ENCODE measurements at places on chromosomes 2 and 18. TPM values are rescaled to one million over a fixed set of nuclear protein-coding genes. Genes with fewer than 3 reads are reported as not detected.

- no peak for DNase-seq
- no peaks in the 10 kb centered on the region for H3K27me3 ChIP-seq
- no peaks in the 10 kb centered on the region for H3K36me3 ChIP-seq
Observed at GRCh38 chr2:32237488-32237887, 27.2 kb downstream of the NLRC4 start.

GRCh38 chr2:98560256-98560771, 48.0 kb downstream of the COA5 start:
- H3K27me3 ChIP-seq, result no peaks in the 10 kb centered on the region
- peaks cover 5% of the 10 kb centered on the region for H3K4me1 ChIP-seq
- peak overlapping the region; percentile 13 for H3K27ac ChIP-seq

DNA sequence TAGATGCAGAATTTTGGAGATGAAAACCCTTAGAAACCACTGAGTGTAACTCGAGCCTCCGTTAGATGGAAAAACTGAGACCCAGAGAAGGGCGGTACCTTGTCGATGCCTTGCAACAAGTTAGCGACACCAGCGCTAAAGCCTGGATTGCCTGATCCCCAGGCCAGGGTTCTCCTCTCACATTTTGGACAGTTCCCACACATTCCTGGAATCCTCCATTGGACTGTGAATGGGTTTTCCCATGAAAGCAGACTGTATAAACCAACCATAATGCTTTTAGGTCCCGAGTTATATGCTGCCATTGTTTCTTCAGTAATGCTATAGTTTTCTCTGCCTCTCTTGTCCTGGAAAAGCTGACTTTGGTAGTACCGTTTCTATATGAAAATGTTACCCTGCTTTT, 37.1 kb upstream of the LPIN1 start:
- no peaks in the 10 kb centered on the region for H3K36me3 ChIP-seq
- no peaks in the 10 kb centered on the region for H3K27me3 ChIP-seq
- H3K4me1 ChIP-seq, result no peaks in the 10 kb centered on the region
- no peak overlapping the region for H3K4me3 ChIP-seq
- no peak for DNase-seq

DNA sequence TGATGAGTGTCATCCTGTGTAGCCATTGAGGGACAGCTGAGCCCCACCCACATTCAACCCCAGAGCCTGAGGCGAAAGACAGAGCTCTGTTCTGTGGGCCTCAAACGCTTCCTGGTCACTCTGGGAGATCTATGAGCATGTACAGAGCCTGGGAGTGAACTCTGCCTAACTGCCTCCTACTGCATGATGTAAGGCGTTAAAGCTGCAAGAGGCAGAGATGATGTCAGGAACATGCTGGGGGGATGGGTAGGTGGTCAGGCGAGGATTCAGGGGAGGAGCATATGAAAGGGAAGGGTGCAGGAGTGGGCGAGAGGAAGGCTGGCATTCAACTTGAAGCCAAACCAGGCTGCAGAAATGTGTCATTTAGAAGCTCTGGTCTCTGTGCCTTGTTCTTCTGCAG, 181.0 kb downstream of the TFCP2L1 start:
- H3K36me3 ChIP-seq, result no peaks in the 10 kb centered on the region
- H3K27me3 ChIP-seq, result no peaks in the 10 kb centered on the region
- H3K4me1 ChIP-seq, result no peaks in the 10 kb centered on the region
- DNase-seq, result no peak
- no peak overlapping the region for H3K27ac ChIP-seq
- no peak overlapping the region for H3K4me3 ChIP-seq

DNA sequence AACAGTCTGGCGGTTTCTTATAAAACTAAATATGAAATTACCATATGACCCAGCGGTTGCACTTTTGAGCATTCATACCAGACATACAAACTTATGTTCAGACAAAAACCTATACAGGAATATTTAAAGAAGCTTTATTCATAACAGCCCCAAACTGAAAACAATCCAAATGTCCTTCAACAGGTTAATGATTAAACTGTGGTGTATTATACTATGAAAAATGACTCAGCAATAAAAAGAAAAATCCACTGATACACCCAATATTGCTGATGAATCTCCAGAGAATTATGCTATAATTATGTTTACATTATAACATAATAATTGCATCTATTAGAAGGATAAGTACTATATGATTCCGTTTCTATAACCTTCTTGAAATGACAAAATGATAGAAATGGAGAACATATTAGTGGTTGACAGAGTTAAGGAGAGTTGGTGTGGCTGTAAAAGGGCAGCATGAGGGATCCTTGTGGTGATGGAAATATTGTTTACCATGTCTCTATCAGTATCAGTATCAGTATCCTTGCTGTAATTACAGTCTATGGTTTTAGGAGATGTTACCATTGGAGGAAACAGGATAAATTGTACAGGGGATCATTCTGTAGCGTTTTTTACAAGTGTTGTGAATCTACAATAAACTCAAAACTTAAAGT, 127.1 kb downstream of the DSC3 start:
- no peak for DNase-seq
- no peak overlapping the region for H3K27ac ChIP-seq
- H3K4me1 ChIP-seq, result no peaks in the 10 kb centered on the region
- H3K27me3 ChIP-seq, result no peaks in the 10 kb centered on the region

GRCh38 chr2:107334306-107334705, 448.3 kb upstream of the ST6GAL2 start:
- DNase-seq, result no peak
- H3K27me3 ChIP-seq, result no peaks in the 10 kb centered on the region
- H3K27ac ChIP-seq, result no peak overlapping the region
- no peak overlapping the region for H3K4me3 ChIP-seq
- no peaks in the 10 kb centered on the region for H3K36me3 ChIP-seq

PLEK gene
- 135 TPM for polyA plus RNA-seq

ARHGEF4 gene
- polyA plus RNA-seq, result 5.3 TPM

SPP2 gene
- not detected for polyA plus RNA-seq

AMMECR1L gene
- 8.7 TPM for polyA plus RNA-seq

SULT1C2 gene
- not detected for polyA plus RNA-seq

SLC16A14 gene
- polyA plus RNA-seq, result 0.13 TPM

ZNF396 gene
- polyA plus RNA-seq, result 0.87 TPM

GALNT14 gene
- polyA plus RNA-seq, result not detected

VIL1 gene
- polyA plus RNA-seq, result not detected
